ENCODE measurements at places on chromosomes 7 and 10.
A peak's percentile ranks its signal among the peaks of the same experiment; 100 is the strongest.

DNA sequence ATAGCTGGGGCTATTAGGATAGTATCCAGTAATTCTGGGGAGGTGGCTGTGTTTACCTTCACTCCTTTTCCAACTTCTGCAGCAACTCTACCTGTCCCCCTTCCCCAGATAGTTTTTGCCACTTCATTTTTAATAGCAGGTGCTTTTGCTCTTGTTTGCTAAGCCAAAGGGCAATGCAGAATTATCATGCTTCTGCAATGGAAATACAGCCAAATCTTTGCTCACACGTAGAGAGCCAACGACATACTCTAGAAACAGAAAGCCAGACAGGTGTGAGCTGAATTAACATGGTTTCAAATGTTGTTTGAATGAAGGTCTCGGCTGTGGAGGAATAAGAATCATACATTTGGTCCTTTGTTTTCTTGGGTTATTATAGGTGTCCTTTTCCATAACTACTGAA lies 14.4 kb downstream of the PLEKHS1 start:
- no peak for DNase-seq

- no peak for DNase-seq
These were observed 50.8 kb downstream of the PHYHIPL start for GRCh38 chr10:59227136-59227673.

GRCh38 chr10:129730993-129731325 lies 233.1 kb downstream of the EBF3 start:
- DNase-seq: no peak

- DNase-seq: no peak
These were observed 206.6 kb downstream of the DIP2C start for GRCh38 chr10:482848-483247.

DNA sequence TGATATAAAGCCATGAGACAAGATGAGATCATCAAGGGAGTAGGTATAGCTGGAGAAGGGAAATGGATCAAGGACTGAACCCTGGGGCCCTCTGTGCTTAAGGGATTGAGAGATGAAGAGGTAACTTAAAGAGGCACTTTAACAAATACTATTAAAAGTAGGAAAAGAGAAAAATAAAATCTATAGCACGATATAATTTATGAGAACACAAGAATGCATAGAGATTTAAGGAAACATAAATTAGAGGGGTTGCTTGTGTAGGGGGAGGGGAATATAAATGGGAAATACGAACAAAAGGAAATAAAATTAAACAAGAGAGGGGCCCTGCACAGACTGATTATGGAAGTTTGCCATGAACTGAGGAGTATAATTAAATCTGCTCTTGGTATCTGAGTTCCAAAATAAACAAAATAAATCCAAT lies 15.6 kb upstream of the LRRC17 start:
- DNase-seq: no peak

- peak; percentile 69 for DNase-seq
These were observed at the start of gene ARID5B for GRCh38 chr10:61900829-61901792. TSS of gene ARID5B (plus strand) at chr10:61901699. CDS start at chr10:61901710, 11 bp downstream.

DNA sequence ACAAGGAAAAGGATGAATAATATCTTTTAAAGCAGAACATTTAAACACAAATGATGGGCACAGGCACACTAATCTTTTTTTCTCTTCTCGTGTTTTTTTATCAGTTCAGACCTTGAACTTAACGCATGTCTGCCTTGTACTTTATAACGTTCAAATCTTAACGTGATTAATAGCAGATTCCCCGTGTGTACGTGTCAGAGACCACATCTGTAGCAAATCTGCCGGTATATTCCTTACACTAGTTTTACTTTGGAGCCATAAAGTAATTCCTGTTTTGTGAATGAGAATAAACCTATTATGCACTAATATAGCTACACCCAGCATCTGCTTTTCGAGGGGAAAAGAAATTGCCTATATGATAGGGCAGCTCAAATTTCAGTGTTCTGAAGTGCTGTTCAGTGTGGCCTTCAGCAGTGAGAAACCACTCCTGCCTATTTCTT lies 166.0 kb upstream of the TCF7L2 start:
- DNase-seq: no peak

GRCh38 chr10:48656914-48657305 lies 27.8 kb upstream of the WDFY4 start:
- peak; percentile 35 for DNase-seq

- no peak for DNase-seq
These were observed 37.8 kb upstream of the SEM1 start for GRCh38 chr7:96747418-96747940.

DNA sequence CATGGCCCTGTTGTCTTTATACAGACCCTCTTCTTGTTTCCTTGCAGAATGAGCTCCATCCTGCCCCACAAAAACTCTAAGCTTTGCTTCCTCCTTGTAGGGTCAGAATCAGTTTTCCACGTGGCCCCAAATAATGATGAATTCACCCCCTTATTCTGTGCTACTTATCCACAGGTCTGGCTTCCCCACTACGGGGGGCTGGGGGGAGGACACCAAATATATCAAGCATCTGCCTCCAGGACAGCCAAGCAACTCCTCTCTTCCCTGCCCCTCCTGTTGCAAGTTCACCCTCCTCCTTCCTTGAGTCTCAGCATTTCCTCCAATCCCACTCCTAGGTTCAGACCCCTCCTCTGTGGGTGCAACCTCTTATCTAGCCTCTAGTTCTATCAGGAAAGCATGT lies 743.3 kb downstream of the GRID1 start:
- DNase-seq: no peak

DNA sequence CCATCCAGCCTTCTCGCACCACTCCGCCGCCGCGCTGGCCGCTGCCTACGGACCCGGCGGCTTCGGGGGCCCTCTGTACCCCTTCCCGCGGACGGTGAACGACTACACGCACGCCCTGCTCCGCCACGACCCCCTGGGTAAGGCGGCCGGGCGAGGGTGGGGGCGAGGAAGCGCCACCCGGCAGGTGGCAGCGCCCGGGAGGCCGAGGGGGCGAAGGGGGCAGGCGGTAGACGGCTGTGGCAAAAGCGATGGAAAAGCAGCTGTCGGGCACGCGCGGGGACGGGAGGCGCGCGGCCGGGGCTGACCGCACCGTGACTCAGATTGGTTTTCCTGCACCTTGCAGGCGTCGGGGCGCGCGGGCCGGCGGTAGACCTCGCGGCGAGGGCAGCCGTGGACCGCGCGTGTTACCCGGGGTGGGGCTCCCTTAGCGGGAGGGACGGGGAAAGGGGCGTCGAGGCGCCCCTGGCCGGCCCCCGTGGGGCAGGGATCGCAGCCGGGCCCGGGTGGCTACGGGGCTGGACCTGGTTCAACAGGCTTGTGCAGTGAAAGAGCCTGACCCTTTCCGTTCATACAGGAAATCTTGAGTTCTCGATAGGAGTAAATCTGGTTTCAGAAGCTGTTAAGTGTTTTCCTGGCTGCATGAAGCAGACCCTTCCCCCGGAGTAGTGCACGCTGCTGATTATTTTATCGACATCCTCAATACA lies 608 bp downstream of the HHEX start:
- no peak for DNase-seq

- no peak for DNase-seq
These were observed 9.8 kb upstream of the PNPLA8 start for GRCh38 chr7:108535744-108536143.

GRCh38 chr10:34374356-34375045 lies 440.6 kb downstream of the PARD3 start:
- DNase-seq: no peak

DNA sequence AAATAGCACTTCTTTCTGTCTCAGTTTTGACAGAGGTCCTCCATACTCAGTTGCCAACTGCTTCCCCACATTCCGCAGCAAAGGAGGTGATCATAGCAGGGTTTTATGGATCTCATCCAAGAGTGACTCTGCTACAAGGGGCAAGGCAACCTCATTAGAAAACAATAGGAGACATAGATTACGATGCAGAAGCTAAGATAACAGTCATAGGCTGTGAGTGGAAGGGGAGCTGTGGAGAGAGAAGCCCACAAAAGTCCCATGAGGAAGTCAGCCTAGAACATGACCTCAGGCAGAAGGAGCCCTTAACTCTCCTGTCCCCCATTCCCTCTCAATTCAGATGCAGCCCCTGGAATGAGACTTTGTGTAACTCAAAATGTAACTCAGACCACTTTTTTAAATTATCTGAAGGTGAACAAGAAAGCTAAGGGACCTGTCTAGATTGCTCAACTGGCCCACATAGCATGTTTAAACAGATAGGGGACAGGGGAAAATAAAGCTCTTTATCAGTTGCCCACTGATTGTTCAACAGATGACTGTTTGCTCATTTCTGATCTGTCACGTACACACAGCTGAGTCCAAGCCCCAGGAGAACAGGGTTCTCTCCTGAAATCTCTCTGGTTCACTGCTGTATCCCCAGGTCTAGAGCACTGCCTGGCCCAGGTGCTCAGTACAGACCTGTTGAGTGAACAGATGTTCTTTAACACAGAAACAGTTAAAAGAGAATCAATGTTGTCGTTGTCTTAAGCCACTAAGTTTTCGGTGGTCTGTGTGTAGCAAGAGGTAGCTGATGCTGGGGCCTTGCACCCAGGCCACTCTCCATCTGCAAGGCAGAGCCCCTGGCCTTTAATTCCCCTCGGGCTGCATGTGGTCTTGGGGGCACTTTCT lies 1.5 kb upstream of the NCOA4 start:
- no peak for DNase-seq

GRCh38 chr7:77944183-77945182 lies 145.9 kb downstream of the PHTF2 start:
- DNase-seq: no peak

- DNase-seq: peak; percentile 28
These were observed 43.0 kb downstream of the ZMYND11 start for GRCh38 chr10:178208-178607.

DNA sequence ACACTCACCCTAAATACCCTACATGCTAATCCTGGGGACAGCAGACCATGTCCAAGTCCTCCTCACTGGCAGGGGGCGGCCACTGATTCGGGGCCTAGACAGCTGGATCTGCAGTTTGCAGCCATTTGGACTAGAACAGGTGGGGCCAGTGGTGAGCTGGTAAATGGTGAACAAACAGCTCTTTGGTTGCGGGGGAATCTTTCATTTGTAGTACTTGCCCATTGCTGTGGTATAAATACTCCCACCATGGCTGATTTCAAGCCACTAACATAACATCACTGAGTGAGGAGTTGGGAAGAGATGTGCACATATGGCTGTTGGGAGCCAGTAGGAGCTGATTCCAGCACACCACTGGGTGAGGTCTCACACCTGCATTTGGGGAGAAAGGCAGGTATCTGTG lies 13.5 kb downstream of the ZNF503 start:
- DNase-seq: no peak

- DNase-seq: peak; percentile 14
These were observed 595 bp upstream of the SUMF2 start for GRCh38 chr7:56063500-56063881.

GRCh38 chr10:126661356-126661755 lies 9.1 kb downstream of the C10orf90 start:
- no peak for DNase-seq

DNA sequence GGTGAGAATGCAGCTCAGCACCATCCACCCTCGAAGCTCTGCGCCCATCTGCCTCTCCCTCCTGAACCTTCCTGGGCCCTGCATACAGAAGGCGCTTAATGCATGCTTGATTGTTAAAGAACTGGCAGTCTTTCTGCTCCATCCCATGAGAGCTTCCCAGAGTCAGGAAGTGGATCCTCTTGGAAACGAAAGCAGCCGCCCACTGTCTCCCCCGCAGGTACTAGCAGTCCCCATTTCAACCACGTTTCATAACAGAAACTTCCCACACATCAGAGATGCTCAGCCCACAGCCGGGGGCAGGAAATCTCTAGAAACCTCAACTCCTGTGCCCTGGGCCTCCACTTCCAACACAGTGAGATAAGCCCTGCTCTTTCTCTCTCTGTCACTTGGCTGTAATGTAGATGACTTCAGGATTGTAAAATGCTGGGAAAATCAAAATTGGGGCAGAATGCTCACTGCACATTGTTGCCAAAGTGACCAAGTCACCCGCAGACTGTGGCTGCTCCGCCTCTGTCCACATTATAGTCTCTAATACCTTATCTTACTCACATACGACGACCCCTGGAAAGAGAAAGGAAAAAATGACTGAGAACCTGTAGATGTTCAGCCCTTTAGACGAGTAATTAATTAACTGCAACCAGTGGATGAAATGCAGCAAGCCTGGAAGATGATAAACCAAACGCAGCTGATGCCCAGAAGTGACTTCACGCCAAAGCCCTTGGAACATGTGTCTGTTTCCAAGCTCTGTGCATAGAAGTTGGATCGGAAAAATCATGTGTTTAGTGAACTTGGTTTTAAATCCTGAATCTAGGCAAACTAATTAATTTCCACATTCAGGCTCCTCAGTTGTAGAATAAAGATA lies 28.5 kb downstream of the GSDME start:
- no peak for DNase-seq

- no peak for DNase-seq
These were observed 14.1 kb upstream of the BTBD16 start for GRCh38 chr10:122257041-122257440.
